ENCODE measurements at places on chromosomes 1 and 21.

DNA sequence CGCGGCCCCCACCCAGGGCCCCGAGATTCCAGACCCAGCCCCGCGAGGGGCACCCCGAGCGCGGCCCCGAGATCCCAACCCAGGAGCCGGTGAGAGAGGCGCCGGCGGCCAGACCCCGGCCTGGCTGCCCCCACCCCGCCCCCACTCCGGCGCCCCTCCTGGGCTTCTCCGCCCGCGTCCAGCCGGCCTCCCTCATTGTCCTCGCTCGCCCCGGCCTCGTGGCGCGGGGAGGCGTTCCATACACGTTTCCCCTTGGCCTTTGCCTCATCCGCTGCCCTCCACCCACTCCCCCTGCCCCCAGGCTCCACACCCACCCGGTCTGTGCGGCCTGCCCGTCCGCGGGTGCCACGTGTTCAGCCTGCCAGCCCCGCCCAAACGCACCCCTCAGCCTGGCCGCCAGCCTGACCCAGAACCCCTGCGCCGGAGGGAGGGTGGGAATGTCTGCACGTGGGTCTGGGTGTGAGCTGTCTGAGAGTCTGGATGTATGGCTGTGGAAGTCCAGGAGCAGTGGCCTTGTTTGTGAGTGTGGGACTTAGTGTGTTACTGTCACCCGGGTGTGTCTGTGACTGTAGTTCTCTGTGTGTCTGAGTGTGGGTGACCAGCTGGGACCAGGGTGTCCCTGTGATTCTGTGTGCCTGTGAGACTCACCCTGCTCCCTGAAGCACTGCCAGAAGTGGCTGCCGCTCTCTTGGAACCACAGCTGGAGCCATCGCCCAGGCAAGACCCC is 681 bp downstream of the B4GALT2 start:
- peak; percentile 79 for DNase-seq

- DNase-seq: no peak
Measured at GRCh38 chr1:103337779-103338178, 187.7 kb upstream of the RNPC3 start.

DNA sequence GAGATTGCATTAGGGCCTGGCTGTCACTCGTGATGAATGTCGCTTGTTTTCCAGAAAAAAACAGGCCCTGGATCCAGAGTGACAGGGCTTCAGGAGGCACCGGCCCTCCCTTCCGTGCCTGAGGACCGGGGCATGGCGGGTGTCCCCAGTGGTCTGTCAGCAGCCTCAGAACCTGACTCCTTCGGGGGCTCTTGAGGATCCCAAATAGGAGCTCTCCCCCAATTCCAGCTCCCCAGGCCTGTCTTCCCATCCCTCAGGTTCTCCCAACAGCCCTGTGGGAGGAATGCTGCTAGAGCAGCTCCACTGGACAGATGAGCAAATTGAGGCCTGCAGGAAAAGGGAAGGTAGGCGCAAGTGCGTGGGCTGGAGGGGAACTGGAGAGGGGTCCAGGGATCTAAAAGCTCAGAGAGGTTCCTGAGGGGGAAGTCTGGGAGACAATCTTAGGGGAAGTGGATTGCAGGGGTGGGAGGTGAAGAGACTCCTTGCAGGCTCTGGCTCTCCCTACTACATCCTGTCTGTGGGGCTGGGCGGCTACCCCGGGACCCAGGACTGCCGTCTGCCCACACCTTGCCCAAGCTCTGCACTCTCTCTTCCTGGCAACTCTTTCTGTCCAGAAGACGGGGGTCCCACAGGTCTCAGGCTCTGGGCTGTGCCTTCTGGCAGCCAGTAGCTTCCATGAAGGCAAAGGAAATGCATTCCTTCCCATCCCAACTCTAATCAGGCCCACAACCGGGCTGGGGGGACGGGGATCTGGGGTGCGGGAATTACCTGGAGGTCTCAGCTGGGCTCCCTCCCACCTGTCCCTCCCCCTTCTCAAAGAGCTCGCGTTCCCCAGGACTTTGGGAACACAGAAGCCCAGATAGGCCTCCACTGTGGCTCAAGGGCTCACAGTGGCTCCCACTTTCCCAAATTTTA is 105.7 kb upstream of the CASZ1 start:
- DNase-seq: no peak

GRCh38 chr1:60118085-60118484 is 44.5 kb upstream of the C1orf87 start:
- DNase-seq: no peak

All from ELR (cell line).